Stimulated activated CD4-positive, alpha-beta T cell treated with anti-CD3 and anti-CD28 coated beads, Interleukin-2, amount 100 ng/mL, for 24 hours (primary cell): ENCODE measurements at places on chromosomes 12 and 14.

DNA sequence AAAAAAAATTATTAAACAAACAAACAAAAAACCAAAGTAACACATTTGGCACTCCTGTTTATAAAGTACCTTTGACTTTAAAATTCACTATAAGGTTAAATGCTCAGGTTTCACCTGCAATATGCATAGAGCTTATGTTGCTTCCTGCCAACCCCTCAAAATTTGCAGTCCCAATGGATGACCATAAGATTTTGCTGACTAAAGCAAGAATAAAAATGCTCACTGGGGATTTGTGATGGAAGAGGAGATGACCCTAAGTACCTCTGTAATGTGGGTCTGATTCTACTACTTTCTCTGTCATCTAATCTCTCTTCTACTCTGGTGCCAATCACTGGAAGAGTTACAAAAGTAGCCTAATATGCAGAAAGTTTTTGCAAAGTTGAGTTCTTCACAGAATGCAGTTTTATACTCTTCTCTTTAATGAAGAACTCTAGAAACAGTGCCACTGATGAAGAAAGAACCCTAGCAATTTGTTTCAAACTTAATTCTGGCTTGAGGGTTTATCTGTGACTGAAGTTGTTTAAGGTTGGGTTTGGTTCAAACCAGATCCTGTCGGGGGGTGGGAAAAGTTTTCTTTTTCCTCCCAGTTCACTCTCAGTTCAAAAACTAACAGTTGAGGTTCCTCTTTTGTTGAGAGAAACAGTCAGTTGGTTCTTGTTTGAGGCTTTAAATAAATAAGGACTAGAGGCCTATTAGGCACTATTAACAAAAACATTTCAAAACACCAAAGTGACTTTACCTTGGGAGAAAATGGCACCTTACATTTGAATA lies 10.9 kb downstream of the WASHC3 start:
- no peak for DNase-seq

DNA sequence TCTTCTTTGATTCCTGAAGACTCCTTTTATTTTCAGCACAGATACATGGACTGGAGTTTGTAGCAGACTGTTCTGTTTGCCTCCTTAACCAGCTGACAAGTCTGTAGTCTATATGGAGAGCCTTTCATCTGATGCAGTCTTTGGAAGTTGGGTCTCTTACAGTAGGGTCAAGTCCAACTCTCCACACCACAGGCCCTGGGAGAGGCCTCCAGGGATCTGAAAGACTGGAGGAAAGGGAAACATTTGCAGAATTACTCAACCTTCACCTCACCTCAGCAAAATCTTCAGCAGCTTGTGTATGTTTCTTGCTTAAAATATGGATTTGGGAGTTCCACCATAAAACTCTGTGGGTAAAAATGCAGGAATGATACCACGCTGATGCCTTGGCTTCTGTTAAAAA lies 188.4 kb downstream of the MSRB3 start:
- DNase-seq: no peak

GRCh38 chr12:4960547-4960946 lies 50.8 kb downstream of the KCNA1 start:
- DNase-seq: no peak

DNA sequence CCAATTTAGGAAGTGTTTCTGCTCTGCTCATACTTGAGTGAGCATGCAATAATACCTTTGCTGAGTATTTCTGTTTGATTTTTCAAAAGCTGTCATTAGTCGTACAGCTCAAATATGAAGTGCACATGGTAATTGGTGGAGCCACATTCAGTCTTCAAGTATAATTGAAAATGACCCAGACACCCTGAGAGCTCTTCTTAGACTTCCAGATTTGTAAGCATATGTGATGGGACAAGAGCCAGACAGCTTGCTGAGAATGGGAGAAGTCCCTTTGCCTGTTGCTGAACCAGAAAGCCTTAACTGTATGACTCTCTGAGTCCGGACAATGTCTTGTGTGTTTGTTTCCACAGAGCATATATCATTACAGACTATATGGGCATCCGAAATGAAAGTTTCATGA lies 307.3 kb downstream of the TMEM117 start:
- no peak for DNase-seq

- DNase-seq: peak; percentile 10
Observed at GRCh38 chr14:34220921-34221320, 241.1 kb downstream of the SPTSSA start.
